NCI-H774 (cell line): ENCODE measurements at places on chromosomes 6 and 20.

GRCh38 chr6:29596381-29596900 is 11.5 kb downstream of the OR2H2 start:
- DNase-seq = no peak

GRCh38 chr6:170270984-170271593 is 19.8 kb downstream of the DLL1 start:
- no peak for DNase-seq

- no peak for DNase-seq
Observed at GRCh38 chr20:35446356-35447078, 8.5 kb upstream of the GDF5 start.

GRCh38 chr20:59020938-59021551 is 1.8 kb downstream of the TUBB1 start:
- DNase-seq = no peak

DNA sequence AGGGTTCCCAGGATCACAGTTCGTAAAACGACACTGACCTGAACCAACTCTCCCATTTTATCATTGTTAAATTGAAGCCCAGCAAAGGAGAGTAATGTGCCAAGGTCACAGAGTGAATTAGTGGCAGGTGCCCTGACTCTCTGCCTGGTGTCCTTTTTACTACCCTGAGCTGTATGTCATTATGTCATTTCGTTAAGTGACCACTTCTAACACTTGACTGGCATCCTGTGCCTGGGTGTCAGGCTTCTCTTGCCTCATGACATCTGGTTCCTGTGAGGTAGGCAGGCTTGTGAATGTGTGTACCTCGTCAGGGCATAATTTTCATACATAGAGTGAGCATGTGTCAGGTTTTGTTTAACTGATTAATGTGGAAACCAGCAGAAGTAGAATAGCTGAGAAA is 48.6 kb downstream of the RALY start:
- peak; percentile 80 for DNase-seq

GRCh38 chr6:88077305-88077704 is 29.7 kb downstream of the SPACA1 start:
- no peak for DNase-seq

- no peak for DNase-seq
Observed at GRCh38 chr6:85314586-85314985, 135.3 kb upstream of the NT5E start.

- no peak for DNase-seq
Observed at GRCh38 chr6:25630508-25631278, 21.3 kb upstream of the SCGN start.

DNA sequence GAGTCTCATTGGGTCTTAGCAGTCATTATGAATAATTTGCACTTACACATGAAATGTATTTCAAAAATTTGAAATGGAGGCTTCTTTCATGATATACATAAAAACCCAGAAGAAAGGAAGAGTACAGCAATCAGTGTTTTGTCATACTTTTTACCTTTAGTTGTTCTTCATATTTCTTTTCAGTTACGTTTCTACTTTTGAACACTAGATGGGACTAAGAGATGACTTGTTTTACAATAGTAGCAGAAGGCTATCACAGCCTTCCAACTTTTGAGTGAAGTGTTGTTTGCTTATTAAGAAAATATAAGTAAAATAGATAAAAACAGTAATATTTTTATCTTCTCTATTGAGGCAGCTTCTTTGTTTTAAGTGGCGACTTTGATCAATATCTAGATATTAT is 58.1 kb downstream of the L3MBTL3 start:
- no peak for DNase-seq

- peak; percentile 57 for DNase-seq
Observed at GRCh38 chr20:56187534-56188165, 60.9 kb upstream of the MC3R start.

DNA sequence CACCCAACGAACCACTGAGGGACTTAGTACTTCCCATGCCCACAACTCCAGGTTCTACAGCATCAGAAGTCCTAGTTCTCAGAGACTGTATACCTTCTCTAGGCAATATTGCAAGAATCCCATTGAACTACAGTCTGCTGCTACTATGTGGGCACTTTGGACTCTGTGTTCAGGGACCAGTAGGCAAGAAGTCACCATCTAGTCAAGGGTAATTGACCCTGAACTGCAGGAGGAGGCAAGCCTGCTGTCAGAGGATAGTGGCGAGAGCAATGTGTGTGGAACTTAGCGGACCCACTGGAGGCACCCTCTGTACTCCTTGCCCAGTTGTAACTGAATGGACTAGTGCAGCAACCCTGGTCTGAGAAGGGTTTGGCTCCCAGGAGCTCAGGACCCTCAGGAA is 15.7 kb downstream of the HEBP2 start:
- no peak for DNase-seq

GRCh38 chr6:20252311-20252710 is 40.0 kb upstream of the MBOAT1 start:
- DNase-seq = no peak
